ENCODE measurements at places on chromosomes 4 and X. TPM values are rescaled to one million over a fixed set of nuclear protein-coding genes. Genes with fewer than 3 reads are reported as not detected.

The FHDC1 gene
- under 0.01 TPM for total RNA-seq

The RPL9 gene
- 2,607 TPM for total RNA-seq

The PABPC1L2B gene
- total RNA-seq, result not detected

The NUDT10 gene
- 1.1 TPM for total RNA-seq

The PPARGC1A gene
- total RNA-seq, result not detected

The FAM47E gene
- 1.9 TPM for total RNA-seq

The PITX2 gene
- 1.1 TPM for total RNA-seq

The GPR143 gene
- not detected for total RNA-seq

The FAM9B gene
- not detected for total RNA-seq

The VCX2 gene
- not detected for total RNA-seq

The MAGED4 gene
- 22.5 TPM for total RNA-seq

The NPY1R gene
- total RNA-seq, result 0.12 TPM

The YTHDC1 gene
- 51.6 TPM for total RNA-seq

The FREM3 gene
- not detected for total RNA-seq

The TASL gene
- total RNA-seq, result not detected

The MYL5 gene
- 26.9 TPM for total RNA-seq

The TEX13C gene
- not detected for total RNA-seq

The UCP1 gene
- not detected for total RNA-seq

The GPR34 gene
- not detected for total RNA-seq

The UNC5C gene
- 2.0 TPM for total RNA-seq

The SPANXB1 gene
- total RNA-seq, result not detected

The FAM149A gene
- total RNA-seq, result 2.3 TPM

The FRAS1 gene
- total RNA-seq, result 6.4 TPM

The EDA2R gene
- total RNA-seq, result 15.3 TPM

The QRFPR gene
- not detected for total RNA-seq

The UGT2B17 gene
- not detected for total RNA-seq

The AKAP4 gene
- total RNA-seq, result not detected

The MAGEC1 gene
- not detected for total RNA-seq

The TMEM150C gene
- total RNA-seq, result 1.5 TPM

The ADAM29 gene
- not detected for total RNA-seq

The CFAP99 gene
- total RNA-seq, result not detected

The FRMPD4 gene
- 1.9 TPM for total RNA-seq

The WNK3 gene
- total RNA-seq, result 0.15 TPM

The NAT8L gene
- total RNA-seq, result under 0.01 TPM

The CYLC1 gene
- not detected for total RNA-seq

The COX7B2 gene
- not detected for total RNA-seq

The RBMXL3 gene
- not detected for total RNA-seq
